Hypothalamus (tissue), 51 donors: ENCODE measurements at places on chromosomes 16 and 17.

GRCh38 chr17:63962298-63962744, 10.4 kb downstream of the SCN4A start:
- no peak for DNase-seq

DNA sequence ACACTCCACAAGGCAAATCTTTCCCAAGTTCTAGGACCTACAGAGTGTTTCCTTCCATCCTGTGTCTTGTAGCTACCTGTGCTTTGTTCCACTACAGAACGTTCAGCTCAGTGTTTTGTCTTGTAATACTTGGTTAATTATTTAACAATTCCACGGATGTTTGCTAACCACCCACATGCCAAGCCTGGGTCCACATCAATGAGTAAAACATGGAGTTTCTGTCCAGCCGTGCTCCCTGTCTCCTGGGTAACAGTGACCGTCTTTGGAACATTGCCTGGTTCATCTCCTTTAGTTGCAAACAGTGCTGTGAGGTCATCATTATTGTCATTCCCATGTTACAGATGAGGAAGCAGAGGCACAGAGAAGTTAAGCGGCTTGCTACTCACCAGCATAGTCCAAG, 41.3 kb downstream of the IRF8 start:
- no peak for DNase-seq

DNA sequence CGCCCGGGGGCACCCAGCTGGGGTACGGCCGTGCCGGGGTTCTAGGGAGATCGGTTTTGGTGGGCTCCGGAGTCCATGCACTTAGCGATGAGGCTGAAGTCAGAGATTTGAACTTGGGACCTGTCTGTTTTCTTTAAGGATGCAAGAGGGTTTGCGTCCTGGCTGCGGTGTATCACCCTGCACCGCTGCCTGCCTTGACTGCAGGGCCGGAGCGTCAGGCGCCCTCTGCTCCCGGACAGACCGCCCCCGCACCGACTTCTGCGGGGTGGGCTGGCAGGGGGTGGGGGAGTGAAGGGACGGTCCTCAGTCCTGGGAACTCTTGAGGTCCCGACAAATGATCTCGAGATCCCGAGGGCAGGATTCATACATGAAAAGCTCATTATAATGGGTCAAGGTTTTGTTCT, 701 bp downstream of the PDP2 start:
- no peak for DNase-seq

DNA sequence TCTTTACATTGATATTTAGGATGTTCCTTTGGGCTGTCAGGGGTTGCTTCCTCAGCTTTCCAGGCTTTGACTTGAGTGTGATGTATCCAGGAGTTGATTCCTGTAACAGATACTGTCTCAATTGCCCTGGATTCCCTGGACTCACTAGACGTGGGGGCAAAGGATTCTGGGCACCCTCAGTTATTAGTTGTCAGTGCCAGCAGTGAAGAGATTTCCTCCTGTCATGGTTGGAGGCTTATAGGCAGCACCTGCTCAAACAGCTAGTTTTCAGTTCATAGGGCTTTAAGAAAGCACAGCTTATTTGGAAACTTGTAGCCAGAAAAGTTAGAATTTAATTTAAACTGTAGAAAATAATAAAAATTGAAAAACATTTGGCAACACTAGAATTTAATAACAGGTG, 9.5 kb upstream of the B4GALNT2 start:
- DNase-seq: no peak

DNA sequence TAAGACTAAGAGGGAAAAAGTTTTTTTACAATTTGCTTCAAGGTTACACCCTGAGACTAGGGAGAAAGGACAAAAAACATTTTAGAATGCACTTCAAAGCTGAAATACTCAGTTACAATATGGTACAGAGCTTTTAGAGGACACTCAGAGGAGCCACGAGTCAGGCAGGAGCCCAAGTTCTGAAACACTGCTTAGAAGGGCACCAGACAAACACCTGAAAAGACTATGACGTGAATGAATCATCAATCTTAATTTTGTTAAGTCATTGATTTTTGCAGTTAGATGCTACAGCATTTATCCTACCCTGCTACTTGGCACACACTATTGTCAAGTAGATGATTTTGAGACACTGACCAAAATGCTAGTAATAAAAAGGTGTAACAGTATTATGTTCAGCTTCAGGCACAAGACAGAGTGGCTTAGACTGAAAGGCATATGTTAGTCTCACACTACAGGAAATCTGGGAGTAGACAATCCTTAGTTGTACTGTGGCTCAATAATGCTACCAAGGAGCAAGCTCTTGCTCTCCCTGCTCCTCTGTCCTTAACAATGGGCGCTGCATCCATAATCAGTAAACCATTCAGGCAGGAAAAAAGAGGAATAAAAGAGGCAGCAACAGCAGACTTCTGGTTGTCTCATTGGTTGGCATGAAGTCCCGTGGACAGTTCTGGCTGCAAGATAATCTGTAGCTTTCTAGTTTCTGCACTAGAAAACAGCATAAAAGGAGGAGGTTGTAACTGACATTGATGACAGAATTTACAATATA, 151.8 kb downstream of the ABCA8 start:
- DNase-seq: no peak

DNA sequence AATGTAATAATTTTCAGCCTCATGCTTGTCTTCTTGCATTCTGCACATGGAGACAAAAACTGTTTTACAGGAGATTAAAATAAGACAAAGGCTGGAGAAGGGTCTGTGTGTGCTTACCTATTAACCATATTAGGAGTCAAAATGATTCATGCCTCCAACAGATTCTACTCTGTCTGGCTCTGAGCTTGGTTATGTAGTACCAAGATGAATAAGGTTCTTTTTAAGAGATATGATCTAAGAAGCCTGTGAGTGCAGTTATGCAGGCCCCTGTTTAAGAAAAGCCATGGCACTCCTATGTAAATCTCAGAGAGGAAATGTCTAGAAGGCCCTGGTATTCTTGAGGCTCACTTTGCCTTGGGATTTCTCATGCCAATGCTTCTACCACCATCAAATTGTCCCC, 486.6 kb upstream of the CDH11 start:
- no peak for DNase-seq

- no peak for DNase-seq
These were observed 38.7 kb downstream of the STH start for GRCh38 chr17:46037722-46038255.

GRCh38 chr16:1771864-1772361, 570 bp upstream of the NME3 start:
- no peak for DNase-seq

DNA sequence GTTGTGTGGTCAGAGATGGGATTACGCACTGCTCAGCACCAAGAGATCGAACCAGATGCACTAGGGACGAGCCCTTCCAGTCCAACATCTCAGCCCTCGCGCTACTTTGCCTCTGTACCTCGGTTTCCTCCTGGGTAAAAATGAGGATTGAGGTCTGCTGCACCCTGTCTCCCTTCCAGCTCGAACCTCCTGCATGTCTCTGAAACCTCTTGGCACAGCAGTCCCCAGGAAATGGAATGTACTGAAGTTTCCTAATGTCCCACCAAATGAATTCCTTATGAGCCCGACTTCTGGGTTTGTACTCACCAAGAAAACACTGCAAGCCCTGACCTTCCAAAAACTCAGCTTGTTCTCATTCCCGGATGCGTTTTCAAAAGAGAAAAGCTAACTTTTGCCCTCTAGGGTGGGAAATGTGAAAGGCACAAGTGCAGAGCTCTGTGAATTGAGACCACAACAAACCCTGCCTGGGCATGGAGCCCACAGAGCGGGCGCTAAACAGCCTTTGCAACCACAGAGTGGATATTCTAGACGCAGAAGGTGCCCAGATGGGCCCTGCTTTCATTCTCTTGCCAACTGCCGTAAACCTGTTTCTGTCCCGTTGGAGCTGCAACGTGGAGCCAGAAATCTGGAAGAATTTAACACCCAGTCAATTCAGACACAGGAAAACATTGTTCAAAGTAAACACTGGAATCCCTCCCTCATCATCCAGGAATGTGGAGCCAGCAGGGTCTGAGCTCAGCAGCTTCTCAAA, 10.3 kb downstream of the CDRT4 start:
- peak; percentile 75 for DNase-seq

- DNase-seq: no peak
These were observed 9.5 kb downstream of the DOK4 start for GRCh38 chr16:57476546-57477410.

DNA sequence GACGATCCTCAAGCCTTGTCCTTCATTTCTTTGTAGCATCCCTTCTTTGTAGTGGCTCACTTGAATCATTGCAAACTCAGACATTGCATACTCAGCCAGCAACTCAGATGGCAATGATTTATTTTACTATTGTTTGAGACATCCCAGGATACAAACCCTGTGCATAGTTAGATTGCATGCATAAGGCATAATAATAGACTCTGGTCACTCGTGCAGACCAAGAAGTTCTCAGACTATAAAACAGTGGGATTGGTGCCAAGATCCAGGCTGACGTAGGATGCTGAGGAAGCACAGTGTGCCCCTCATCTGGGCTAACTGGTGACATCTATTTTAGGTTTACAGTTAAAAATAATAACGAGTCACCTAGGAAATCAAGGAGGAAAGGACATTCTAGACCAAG, 142.3 kb downstream of the PMP22 start:
- no peak for DNase-seq

- DNase-seq: no peak
These were observed 34.4 kb downstream of the WDR59 start for GRCh38 chr16:74950511-74950910.

DNA sequence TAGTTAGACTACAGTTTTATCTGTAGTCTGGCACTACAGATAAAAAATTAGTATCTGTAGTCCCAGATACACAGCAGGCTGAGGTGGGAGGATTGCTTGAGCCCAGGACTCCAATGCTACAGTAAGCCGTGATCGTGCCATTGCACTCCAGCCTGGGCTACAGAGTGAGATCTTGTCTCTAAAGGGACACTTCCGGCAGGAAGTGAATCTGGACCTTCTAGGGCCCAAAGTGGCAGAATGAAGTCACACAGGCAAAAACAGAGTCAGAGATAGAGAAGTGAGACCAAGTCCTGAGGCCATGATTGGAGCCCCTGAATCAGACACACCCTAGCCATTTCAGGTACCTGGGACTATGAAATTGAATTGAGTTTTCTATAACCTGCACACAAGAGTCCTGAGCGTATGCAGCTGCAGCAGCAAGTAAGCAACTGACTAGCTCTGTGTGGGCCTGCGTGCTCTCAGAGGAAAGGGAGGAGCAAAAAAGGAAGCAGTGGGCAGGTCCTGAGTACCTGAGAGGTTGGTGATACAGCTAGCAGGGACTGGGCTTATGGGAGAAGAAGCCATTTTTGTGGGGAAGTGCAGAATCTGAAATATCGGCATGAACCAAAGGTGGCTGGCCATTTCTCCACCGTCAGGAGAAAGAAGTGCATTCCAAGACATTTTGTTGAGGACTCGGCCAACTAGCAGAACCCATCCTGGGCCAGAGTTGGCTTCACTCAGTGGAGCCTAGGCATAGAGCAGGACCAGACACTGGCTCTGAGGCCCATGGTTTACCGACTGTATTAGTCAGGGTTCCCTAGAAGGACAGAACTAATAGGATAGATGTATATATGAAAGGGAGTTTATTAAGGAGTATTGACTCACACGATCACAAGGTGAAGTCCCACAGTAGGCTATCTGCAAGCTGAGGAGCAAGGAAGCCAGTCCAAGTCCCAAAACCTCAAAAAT, 27.2 kb upstream of the BRD7 start:
- no peak for DNase-seq

DNA sequence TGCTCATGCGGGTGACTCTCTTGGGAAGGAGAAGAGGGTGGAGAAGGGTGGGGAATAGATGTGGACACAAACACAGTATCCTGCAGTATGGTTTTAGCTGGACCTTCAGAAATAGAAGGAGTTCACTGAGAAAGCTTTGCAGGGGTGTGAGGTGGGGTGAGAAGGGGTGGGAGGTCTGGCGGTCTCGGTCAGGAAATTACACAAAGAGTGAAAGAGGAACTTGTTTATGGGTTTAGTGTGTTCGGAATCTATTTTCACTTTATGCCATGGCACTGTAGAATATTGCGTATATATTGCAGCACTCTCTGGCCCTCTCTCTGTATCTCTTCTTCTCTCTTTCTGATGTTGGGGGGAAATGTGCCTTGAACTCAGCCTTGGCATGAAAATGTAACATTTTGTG, 148.2 kb upstream of the GOT2 start:
- DNase-seq: no peak

GRCh38 chr17:48757524-48757961, 29.0 kb upstream of the HOXB13 start:
- no peak for DNase-seq

DNA sequence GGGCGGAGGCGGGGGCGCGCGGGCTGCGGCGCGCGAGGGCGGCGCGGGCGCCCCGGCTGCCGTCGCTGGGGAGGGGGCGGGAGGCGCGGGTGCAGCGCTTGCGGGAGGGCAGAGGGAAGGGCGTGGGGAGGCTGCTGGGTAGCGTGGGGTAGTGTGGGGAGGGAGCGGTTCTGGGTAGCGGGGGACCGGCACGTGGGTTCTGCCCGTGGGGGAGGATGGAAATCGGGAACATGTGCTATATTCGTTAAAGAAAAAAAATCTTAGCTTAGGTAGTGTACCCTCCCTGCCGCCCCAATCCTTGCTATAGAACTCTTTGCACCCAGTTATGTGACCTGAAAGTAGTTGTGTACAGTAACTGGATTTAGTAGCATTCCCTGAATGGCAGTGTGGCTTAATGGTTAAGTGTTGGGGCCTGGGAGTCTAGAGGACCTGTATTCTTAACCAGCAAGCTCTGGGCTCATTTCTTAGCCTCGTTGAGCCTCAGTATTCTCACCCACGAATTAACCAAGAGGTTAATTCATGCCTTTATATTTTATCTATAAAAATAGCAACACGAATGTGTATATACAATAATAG, 646 bp downstream of the RABEP1 start:
- DNase-seq: no peak

GRCh38 chr16:72169708-72170107, 2.2 kb downstream of the PMFBP1 start:
- DNase-seq: no peak

- DNase-seq: no peak
These were observed 5.8 kb downstream of the TRIM25 start for GRCh38 chr17:56908001-56908542.
